ENCODE measurements at places on chromosomes 16 and 17.

- no peak overlapping the region for H3K27ac ChIP-seq
- H3K4me1 ChIP-seq = no peaks in the 10 kb centered on the region
- DNase-seq = no peak
- no peaks in the 10 kb centered on the region for H3K36me3 ChIP-seq
Measured at GRCh38 chr17:33642002-33642401, 348.9 kb upstream of the ASIC2 start.

DNA sequence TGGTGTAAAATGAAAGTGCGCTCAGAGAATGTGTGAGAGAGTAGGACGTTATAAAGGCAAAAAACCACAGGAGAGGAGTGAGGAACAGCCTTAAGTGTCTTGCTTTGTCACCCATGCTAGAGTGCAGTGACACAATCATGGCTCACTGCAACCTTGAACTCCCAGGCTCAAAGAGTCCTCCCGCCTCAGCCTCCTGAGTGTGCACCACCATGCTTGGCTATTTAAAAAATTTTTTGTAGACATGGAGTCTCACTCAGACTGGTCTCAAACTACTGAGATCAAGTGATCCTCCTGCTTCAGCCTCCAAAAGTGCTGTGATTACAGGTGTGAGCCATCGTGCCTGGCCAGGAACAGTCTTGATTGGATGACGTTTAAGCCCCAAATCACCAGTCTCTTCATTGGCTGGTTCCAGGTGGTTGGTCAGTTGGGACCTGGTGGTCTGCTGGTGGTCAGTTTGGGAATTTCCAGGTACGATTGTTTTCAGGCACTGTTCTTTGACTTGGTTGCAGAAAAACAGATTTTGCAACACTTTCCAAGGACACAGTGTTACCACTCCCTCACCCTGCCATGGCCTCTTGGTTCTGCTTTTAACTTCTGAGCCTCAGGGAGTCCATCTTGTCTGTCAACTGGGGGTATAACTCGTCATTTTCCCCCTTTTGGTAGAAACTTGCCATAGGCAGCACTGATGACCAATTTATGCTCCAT lies 21.2 kb downstream of the DHODH start:
- H3K4me3 ChIP-seq = no peak overlapping the region
- H3K36me3 ChIP-seq = peaks cover 4% of the 10 kb centered on the region
- no peak for DNase-seq
- H3K27me3 ChIP-seq = no peaks in the 10 kb centered on the region
- H3K4me1 ChIP-seq = no peaks in the 10 kb centered on the region

DNA sequence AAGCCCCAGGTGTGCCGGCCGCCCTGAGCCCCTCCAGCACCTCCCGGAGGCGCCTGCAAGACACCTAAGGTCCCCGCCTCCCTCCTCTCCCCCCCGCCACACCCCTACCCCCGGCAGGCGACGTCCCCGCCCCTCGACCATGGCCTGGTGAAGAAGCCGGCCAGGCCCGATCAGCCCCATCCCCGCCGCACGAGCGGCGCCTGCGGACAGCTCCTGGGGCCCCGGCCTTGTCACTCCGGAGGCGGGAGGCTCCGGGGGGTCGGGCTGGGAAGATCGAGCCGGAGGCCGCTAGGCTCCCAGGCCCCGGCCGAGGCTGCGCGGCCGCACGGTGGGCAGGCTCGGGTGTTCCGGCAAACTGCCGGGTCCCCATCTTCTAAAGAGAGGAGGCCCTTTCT lies 405 bp upstream of the ACE start:
- peak overlapping the region; percentile 44 for H3K4me3 ChIP-seq
- H3K27me3 ChIP-seq = peaks cover 43% of the 10 kb centered on the region
- DNase-seq = no peak

GRCh38 chr17:3845291-3845620 lies 790 bp downstream of the NCBP3 start:
- no peaks in the 10 kb centered on the region for H3K27me3 ChIP-seq
- H3K4me3 ChIP-seq = peak overlapping the region; percentile 97
- DNase-seq = no peak
- H3K27ac ChIP-seq = peak overlapping the region; percentile 93
- peaks cover 15% of the 10 kb centered on the region for H3K4me1 ChIP-seq

- no peak overlapping the region for H3K27ac ChIP-seq
- H3K4me3 ChIP-seq = peak overlapping the region; percentile 72
- no peaks in the 10 kb centered on the region for H3K36me3 ChIP-seq
Measured at GRCh38 chr16:86740906-86741799, 162.8 kb downstream of the FOXL1 start.

DNA sequence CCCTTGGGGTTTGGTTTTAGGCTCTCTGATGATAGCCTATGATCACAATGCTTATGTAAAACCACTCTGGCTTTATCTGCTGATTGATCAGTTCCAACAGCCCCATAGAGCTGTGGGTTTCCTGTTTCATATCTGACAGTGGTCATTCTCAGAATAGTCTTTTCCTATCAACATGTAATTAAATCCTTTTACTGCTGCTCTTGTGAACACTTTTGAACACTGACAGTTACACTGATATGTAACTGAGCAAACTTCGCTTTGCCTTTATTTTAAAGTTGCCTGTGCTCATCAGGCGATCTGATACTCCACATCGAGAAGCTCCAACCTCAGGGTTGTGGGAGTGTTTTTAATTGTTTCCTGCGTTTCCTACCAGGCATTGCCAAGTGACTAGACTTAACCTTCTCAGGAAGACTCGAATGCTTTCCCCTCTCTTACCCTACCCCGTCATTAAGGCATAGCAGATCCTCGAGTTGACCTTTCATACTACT lies 17.3 kb upstream of the CLEC18B start:
- DNase-seq = no peak
- H3K4me3 ChIP-seq = no peak overlapping the region
- H3K36me3 ChIP-seq = peaks cover 5% of the 10 kb centered on the region

DNA sequence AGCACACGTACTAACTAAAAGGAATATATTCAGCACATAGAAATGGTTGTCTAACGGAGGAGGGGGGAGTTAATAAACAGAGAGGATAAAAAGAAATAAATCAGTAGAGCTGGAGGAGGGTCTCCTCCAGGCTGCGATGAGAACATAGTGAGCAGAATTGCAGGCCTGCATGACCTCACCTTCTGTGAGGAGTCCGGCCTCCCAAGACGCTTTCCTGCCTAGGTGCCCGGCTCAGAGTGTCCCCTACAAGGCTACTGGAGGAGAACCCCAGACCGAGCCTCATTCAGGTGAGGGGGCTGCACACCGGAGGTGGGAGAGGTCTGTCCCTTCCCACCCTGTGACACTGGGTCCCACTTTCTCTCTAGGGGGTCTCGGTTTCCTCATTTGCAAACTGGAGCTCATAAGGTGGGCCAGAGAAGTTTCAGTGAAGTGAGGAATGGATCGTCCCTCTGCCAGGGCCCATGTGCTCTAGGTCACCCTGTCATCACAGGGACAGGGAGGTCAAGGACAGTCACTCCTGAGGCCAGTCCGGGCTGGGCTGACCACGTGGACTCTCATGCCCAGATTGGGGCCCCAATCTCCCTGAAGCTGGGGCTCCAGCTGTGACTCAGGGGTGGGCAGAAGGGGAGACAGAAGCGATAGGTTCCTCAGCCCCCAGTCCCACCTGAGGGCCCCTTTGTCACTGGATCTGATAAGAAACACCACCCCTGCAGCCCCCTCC lies 3.3 kb upstream of the HBM start:
- peaks cover 10% of the 10 kb centered on the region for H3K4me1 ChIP-seq
- H3K4me3 ChIP-seq = no peak overlapping the region
- no peak overlapping the region for H3K27ac ChIP-seq

DNA sequence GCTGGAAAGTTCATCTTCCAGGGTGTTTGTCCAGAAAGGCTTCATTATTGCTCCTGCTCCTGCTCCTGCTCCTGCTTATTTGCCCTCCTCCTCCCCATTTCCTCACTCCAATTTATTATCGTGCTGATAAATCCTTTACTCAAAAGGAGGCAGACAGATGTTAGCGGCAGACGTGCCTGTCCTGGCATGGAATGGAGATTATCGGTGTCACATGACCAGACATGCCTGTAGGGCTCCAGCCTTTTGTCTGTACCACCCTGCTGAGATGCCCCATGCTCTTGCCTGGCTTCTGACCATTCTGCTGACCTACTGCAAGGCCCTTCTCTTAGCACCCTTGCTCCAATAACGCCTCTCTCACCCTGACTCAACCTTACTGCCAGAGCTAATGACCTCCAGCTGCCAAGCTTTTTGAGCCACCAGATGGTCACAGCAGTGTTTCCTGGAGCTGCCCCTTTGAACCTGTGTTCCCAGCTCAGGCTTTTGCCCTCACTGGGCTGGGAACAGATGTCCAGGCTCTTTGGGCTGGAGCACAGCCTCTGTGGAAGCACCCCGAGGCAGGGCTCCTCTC lies 12.8 kb downstream of the DNAH9 start:
- H3K4me1 ChIP-seq = no peaks in the 10 kb centered on the region
- H3K36me3 ChIP-seq = no peaks in the 10 kb centered on the region

- H3K4me3 ChIP-seq = no peak overlapping the region
- H3K27me3 ChIP-seq = peaks cover 8% of the 10 kb centered on the region
- DNase-seq = no peak
- peaks cover 11% of the 10 kb centered on the region for H3K4me1 ChIP-seq
- H3K27ac ChIP-seq = no peak overlapping the region
Measured at GRCh38 chr17:34837876-34838478, 123.3 kb downstream of the CCT6B start.

DNA sequence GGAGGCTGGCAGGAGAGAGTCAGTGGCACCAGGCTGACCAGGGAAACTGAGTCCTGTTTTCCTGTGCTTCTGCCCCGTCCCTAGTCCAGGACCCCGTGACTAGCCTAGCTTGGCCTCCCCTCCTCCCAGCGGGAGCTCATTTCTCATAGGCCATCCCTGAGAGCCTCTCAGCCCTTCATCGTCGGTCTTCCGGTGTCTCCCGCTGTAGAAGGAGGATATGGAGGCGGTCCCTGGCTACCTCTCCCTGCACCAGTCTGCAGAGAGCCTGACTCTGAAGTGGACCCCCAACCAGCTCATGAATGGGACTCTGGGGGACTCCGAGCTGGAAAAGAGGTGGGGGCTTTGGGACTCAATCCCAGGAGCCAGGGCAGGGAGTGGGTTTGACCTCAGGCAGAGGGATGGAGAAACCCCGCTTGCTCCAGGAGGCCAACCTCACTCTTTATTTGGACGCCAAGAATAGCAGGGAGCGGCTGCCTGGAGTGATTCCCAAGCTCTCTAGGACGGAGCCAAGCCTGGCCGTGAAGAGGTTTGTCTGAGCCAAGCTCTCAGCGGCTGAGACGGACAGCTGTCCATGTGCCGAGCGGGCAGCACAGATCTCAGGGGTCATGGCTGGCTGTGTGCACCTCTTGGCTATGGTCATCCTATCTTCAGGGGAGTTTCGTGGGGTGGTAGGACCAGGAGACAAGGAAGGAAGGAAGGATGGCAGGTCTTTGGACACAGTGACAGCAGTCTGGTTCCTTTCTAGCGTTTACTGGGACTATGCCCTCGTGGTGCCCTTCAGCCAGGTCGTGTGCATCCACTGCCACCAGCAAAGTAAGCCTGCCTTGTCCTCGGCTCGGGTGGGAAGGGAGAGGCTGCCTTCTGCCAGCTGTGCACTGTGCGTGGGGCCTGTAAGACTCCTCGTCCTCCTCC lies 26.8 kb downstream of the SGSM2 start:
- H3K4me1 ChIP-seq = peaks cover 2% of the 10 kb centered on the region
- no peak overlapping the region for H3K27ac ChIP-seq
- no peak overlapping the region for H3K4me3 ChIP-seq
- no peaks in the 10 kb centered on the region for H3K27me3 ChIP-seq
- no peaks in the 10 kb centered on the region for H3K36me3 ChIP-seq

DNA sequence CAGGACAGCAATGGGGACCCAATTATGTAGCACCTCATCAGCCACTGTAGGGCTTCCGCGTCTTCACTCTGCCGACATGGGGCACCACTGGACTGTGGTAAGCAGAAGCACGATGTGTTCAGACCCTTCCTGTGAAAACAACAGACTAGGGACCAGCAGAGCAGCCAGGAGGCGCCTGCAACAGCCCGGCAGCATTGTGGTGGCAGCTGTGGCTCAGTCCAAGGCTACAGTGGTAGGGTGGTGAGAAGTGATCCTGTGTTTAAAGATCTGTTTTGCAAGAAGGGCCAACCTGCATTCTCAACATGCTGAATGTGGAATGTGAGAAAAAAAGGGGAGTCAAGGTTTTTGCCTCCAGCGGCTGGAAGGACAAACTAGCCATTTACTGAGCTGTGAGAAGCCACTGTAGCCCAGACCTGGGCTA lies 80.8 kb downstream of the GAS7 start:
- H3K4me3 ChIP-seq = peak overlapping the region; percentile 78
- H3K36me3 ChIP-seq = no peaks in the 10 kb centered on the region
- H3K27me3 ChIP-seq = no peaks in the 10 kb centered on the region
- peak overlapping the region; percentile 77 for H3K27ac ChIP-seq

GRCh38 chr16:85829751-85830445 lies 30.4 kb downstream of the COX4I1 start:
- peaks cover 67% of the 10 kb centered on the region for H3K4me1 ChIP-seq
- H3K27me3 ChIP-seq = no peaks in the 10 kb centered on the region
- H3K4me3 ChIP-seq = peak overlapping the region; percentile 75

GRCh38 chr17:50348522-50349242 lies 2.8 kb downstream of the XYLT2 start:
- no peaks in the 10 kb centered on the region for H3K36me3 ChIP-seq
- DNase-seq = no peak
- H3K4me1 ChIP-seq = peaks cover 51% of the 10 kb centered on the region
- no peaks in the 10 kb centered on the region for H3K27me3 ChIP-seq

GRCh38 chr17:44642834-44643233 lies 13.4 kb upstream of the MEIOC start:
- H3K36me3 ChIP-seq = no peaks in the 10 kb centered on the region
- H3K27ac ChIP-seq = no peak overlapping the region
- H3K27me3 ChIP-seq = peaks cover 16% of the 10 kb centered on the region
- no peak overlapping the region for H3K4me3 ChIP-seq

DNA sequence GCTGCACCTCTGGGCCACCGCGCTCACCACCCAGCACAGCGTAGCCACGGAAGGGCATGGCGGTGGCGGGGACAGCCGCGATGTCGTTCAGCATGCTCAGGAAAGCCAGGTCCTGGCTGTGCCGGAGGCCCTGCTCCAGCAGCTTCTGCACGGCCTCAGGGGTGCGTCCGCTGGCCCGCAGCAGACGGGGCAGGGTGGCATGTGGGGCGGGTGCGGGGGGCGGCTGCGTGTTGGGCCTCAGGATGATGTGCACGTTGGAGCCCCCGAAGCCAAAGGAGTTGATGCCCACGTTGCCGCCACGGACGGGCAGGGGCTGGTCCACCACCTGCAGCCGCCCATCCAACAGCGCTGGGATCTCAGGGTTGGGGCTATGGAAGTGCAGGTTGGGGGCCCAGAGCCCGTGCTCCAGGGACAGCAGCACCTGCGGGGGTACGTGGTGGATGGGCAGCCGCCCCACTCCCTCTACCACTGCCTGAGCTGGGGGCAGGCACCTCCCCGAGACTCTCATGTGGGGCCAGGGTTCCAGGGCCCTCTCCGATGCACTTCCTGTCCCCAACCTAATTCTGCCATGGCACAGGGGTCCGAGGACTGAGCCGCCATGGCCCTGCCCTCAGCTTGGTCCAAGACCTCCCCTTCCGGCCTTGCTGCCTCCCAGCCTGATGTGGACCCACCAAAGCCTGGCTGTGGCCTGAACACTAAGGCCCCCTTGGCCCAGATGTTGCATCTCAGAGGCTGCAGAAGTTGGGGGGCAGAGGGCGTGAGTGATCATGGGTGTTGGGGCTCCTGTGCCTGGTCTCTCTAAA lies 6.6 kb downstream of the FASN start:
- H3K4me3 ChIP-seq = no peak overlapping the region
- no peak for DNase-seq
- H3K36me3 ChIP-seq = no peaks in the 10 kb centered on the region
- no peaks in the 10 kb centered on the region for H3K27me3 ChIP-seq
- no peaks in the 10 kb centered on the region for H3K4me1 ChIP-seq
- H3K27ac ChIP-seq = no peak overlapping the region

GRCh38 chr16:6571044-6571443 lies 761.6 kb upstream of the RBFOX1 start:
- H3K36me3 ChIP-seq = no peaks in the 10 kb centered on the region
- no peaks in the 10 kb centered on the region for H3K4me1 ChIP-seq

All from naive B cell (primary cell).